ENCODE measurements at places on chromosomes 3 and 15.

DNA sequence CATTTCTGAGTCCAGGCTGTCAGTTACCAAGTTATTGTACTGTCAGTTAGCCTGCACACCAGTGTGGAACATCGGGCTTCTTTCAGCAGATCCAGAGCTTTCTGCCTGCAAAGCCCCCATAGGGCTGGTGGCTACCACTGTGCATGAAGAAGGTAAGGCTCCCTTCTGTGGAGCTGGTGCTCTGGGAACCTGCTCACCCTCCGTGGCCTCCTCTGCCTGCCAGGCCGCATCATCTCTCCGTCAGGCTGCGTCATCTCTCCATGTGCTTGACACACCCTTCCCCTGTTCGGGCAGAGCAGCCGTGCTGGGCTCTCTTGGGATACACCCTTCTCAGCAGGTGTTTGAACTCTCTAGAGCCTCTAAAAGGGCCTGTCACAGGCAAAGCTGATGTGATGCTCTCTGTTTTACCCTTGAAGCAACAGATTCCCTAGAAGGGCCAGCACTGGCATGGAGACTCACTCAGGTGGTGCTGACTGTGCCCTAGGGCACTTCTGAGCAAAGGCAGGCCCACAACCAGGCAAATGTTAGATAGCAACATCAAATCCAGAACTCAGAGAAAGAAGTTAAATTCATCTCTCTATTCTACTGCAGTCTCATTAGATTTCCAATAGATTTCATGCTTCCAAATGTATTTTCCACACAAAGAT is 261.1 kb downstream of the EPHB1 start:
- no peak for DNase-seq

DNA sequence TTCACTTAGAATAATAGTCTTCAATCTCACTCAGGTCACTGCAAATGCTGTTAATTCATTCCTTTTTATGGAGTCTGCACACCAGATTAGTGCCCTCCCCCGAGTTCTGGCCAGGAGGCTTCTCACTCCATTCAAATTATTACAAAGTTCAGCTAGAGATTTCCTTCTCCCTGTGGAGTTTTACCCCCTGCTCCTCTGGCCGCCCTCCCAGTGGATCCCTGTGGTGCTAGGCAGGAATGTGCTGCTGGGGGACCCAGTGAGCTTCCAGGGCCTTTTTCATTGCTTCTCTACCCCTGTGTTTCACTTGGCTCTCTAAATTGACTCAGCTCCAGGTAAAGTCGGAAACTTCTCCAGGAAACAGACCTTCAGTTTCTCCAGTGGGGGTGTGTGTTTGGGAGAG is 42.7 kb upstream of the CD200R1L start:
- no peak for DNase-seq

DNA sequence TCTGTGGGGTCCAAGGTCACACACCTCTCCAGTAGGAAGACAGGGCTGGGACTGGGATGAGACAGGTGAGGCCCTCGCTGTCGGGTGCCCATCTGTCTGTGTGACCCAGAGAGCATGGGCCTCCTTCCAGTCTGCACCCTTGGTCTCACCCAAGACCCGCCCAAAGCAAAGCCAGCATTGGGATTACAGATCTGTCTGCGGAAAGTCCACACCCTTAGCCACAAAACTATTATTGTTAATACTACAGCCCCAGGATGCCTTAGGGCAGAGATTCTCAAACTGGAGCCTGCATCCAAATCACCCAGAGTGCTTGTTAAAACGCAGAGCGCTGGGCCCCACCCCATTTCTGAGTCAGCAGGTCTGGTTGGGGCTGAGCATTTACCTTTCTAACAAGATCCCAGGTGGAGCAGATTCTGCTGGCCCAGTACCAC is 58.5 kb upstream of the ZNF148 start:
- DNase-seq = no peak

- no peak for DNase-seq
These were observed 46.8 kb upstream of the MELTF start for GRCh38 chr3:197076415-197076814.

DNA sequence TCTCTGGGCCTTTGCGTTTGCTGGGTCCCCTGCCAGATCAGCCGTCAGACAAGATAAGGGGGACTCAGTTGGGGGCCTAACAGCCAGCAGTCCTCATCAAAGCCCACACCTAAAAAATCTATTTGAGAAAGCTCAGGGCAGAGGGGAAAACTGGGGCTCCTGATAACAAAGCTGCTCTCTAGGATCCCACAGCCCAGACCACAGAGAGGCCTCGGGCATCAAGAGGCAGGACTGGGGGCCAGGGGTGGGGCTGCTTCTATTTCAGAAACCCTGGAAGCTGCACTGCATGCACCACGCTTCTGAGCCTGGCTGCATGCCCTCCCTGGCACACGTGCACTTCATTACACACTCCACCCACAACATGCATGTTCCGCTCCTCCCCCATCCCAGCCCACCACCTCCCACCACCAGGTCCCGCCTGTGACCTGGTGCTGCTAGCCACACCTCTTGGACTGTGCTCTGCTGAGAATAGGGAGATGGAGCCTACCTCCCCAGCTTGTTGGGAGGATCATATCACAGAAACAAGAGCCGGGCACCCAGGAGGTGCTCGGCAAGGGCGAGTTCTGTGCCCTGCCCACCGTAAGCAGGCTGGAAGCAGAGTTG is 26.6 kb downstream of the FBLN2 start:
- no peak for DNase-seq

- DNase-seq = no peak
These were observed 735.8 kb downstream of the ZPLD1 start for GRCh38 chr3:103170651-103171050.

DNA sequence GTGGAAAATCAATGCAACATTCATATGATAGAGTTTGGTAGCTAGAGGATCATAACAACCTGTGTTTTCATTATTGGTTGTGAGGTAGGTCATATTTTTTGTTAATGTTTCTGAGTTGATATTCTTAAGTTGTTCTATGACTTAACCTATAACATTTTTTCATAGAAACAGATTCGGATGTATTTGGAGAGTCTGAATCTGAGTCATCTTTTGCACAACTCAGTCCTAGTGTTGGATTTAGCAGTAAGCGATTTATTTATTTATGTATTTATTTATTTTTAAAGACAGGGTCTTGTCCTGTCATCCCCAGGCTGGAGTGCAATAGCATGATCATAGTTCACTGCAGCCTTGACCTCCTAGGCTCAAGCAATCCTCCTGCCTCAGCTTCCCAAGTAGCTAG is 292.8 kb upstream of the ZNF717 start:
- DNase-seq = no peak

- DNase-seq = no peak
These were observed 121.7 kb upstream of the TLE3 start for GRCh38 chr15:70219256-70219895.

DNA sequence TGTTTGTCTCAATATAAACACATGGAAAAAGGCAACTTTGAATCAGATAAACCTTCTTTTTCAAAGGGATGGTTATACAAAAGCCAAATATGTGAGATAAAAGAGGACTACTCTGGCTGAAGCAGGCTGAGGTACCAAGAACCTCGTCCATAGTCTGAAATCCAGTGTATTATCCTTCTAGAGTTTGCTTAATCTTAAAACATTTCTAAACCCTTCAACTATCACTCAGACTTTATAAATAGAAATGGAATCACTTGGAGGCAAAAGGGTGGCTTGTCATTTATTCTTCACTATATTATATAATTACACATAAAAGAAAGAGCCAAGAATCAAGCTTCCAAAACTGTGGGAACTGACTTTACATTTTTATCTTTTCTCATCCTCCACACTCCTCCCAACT is 303.6 kb downstream of the PLCL2 start:
- DNase-seq = no peak

- no peak for DNase-seq
These were observed 718 bp downstream of the BNIP2 start for GRCh38 chr15:59688423-59688781.

DNA sequence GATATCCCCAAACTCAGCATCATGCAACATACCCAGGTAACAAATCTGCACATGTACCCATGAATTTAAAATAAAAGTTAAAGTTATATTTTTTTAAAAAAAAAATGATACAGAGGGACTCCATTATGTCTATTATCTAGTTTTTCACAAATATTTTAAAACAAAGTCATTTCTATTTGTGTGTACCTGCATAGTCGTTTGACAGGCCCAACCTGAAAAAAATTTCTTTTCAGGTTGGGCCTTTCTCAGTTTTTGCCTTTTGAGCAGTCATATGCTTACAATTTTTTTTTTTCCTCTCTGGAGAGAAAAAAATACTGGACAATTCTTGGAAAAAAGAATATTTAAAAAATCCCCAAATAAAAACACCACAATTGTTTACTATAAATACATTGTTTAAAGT is 459.5 kb downstream of the FOXP1 start:
- DNase-seq = no peak

DNA sequence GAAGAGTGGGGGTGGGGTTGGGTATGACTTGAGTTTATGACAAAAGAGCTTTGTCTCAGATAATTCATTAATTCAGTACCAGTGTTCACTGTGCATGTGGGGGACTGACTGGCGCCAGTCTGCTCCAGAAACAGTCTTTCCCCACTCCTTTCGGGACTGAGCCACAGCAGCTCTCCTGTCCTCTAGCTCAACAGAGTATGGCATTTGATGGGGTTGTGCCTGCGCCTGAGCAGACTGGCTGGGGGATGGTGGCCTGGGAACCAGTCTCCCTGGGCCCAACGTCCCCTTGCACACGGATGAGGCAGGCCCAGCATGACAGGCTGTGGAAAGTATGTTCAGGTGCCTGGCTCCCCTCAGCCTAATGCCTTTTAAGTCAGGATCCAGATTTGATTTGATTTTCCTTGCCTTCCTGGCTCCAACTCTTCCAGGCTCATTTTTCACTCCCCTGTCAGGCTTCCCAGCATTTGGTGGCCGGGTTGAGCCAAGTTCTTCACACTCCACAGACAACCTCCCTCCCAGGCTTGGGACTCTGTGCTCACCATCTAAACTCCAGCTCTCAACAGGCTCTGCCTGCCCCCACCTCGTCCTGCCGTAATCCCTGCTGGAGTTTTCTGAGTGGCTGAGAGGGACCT is 105.0 kb downstream of the MYLK start:
- no peak for DNase-seq

DNA sequence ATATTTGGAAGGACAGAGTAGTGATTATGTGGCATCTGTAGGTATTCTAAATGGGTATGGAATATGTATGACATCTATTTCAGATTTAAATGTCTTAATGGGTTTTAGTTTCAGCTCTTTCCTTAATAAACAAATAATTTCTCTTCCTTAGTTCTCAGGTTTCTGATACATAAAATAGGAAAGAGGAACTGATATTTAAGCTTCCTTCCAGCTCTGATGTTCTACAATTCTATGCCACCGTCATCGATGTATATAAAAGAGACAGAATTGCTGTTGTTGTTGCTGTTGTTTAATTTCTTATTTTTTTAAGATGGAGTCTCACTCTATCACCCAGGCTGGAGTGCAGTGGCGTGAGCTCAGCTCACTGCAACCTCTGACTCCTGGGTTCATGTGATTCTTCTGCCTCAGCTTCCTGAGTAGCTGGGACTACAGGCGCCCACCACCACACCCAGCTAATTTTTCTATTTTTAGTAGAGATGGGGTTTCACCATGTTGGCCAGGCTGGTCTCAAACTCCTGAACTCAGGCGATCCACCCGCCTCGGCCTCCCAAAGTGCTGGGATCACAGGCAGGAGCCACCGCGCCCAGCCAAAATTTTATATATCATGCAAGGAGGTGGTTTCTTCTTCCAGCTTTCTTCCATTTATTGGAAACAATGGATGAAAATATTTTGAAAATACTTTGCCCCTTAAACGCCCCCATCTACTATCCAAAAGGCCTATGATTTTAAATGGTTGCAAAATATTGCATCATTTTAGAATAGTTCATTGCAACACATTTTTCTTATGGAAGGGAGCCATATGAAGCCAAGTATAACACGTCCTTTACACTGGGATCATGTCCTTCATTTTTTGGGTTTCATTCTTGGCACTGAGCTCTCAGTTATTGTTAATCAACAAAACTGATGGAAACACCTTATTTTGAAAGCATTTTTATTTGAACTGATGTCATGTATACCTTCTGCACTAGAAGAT is 13.9 kb upstream of the C15orf61 start:
- no peak for DNase-seq

DNA sequence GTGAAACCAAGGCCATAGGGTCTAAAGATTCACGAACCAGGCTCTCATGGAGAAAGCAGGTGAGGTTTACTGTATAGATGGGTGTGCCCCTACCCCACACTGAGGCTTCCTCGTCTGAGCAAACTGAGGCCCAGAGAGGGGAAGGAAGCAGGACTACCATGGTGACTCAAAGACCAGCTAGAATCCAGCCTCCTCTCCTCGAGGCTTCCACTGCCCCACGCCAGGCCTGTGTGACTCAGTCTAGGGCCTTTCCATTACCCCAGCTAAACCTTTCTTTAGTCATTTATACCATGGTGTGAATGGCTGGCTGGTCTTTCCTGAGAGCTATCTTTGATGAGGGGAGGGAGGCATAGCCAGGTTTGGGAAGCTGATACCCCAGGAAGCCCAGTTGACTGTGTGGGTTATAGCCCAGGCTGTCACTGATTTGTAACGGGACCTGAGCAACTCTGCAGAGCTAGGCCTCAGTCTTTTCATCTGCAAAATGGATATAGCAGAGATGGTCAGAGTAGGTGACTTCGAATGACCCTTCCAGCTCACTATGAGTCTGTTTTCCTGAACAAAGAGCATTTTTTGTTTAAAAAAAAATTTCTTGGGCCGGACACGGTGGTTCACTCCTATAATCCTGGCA is 3.0 kb upstream of the RHO start:
- no peak for DNase-seq

GRCh38 chr3:51391566-51392354 is 675 bp downstream of the RBM15B start:
- peak; percentile 39 for DNase-seq

- no peak for DNase-seq
These were observed 2.5 kb downstream of the PRR23E start for GRCh38 chr3:127195417-127195816.

DNA sequence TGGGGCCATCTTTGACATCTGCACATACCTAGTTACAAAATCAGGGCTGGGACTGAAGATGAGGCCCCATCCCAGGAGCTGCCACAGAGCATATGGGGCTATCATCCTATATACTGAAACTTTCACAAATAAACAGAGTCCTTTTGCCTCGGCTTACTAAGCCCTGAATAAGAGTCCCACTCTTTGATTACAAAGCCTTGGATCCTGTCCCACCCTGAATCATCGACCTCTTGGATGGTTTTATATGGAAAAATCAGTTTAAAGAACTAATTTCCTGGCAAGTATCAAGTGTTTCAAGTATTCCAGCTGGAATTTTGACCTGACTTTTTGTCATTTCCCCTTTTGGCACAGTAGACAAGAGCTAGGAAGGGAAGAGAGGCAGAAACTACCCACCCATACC is 331.3 kb upstream of the FRG2C start:
- no peak for DNase-seq

Measured in T-helper 9 cell (primary cell).